Neuronal stem cell (in vitro differentiated cells): ENCODE measurements at places on chromosomes 7 and 10.

DNA sequence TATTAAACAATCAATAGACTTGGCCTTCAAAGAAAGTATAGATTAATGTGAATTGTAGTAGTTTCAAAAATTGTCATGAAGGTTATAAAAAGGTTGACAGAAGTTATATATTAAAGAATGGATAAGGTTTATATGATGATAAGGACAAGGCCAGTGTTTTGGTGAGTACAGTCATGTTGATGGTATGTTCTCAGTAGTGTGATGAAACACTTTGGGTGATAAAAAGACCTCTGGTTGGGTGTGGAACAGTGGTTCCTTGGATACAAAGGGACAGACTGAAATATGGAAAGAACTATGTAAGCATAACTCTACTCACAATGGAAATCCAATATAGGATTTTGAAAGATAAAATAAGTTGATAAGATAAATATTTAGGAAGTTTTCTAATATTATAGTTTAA is 866.3 kb downstream of the ANKRD7 start:
- DNase-seq = no peak

DNA sequence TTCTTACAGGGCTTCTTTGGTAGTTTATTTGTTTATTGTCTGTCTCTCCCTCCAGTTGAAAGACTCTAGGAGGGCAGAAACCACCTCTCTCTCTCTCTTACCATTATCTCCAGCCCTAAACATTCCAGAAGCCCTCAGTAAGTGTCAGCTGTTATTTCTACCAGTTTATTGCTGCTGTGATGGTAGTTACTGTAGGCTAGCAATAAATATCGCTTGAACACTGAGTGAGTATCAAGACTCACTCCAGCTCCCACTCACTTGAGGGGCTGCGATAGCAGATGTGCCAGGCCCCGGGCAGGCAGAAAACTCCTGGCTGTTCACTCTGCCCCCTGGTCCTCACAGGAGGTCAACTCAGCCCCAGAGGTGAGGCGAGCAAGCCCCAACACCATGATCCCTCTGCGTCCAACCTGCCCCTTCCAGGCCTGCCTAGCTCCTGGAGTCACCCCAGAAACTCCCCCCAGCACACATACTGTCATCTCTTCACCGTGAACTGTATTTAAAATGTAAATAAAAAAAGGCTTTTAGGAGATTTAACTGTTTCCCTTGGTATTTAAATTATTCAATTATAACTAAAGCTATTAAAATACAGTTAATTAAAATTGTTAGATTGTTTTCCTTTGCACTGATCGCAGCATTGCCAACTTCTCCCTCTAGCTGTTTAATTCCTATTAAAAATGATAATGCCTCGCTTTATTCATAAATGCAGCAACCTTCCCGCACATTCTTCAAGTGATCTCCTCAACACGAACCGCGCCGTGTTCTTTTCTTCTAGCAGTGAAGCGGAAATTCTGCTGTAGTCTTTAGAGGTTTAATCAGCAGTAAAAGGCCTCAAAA is 321.1 kb upstream of the ZMIZ1 start:
- no peak for DNase-seq

GRCh38 chr10:101031796-101032636 is 982 bp downstream of the SFXN3 start:
- no peak for DNase-seq

DNA sequence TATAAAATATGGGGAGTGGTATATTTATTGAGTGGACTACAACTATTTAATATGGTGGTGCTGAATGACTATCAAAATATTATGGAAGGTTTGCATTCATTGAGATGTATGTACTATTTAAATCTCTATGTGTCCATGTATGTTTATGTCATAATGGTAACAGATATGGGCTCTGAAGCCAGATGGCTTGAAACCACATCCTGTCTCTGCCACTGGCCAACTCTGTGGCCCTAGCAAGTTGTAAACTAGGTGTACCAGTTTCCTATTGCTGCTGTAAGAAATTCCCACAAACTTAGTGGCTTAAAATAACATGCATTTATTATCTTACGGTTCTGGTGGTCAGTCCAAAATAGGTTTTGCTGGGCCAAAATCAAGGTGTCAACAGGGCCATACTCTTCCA is 198.1 kb upstream of the NFE2L3 start:
- no peak for DNase-seq

DNA sequence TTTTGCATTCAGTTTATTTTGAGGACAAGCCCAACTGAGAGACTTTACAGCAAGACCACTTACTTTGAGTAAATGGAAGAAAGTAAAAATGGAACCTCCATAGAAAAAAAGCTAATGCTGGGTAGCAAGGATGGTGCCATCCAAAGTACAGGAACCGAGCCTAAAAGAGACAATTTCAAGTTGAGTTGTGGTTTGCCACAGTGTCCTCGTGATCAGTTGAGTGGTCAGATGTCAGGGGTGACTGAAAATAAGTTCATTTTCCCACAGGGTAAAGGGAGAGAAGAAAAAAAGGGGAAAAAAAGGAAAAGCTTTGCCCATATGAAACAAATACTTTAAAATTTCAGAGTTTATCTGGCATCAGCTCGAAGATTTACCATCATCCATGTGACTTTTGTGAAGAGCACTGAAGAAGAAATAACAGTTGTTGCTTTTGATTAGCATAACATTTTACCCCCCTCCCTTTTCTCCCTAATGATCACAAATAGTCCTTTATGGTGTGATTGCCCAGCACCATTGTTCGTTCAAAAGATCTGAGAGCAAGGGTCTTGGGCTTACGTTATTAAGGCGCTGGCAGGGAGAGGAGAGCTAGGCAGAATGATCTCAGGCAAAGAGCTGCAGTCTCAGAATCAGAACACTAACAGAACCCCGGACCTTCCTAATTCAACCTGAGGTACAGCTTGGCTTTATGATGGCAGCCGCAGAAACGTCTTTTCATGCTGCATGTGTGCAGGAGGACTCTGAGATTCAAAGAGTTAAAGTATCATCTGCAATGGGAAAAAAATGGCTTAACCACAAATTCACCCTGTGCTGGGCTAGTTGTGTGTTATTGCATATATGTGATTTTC is 338.1 kb downstream of the RNLS start:
- DNase-seq = no peak

DNA sequence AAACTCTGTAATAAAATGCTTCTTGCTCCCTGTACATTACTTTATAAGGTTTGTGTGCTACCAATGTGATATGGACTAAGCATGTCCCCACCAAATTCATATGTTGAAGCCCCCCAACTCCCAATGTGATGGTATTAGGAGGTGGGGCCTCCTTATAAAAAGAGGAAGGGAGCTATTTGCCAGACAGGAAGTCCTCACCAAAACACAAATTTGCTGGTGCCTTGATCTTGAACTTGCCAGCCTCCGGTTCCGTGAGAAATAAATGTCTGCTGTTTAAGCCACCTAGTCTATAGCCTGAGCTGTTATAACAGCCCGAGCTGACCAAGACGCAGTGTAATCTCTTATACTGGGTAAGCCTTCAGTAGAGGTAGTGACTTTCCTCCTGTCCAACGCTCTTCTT is 114.5 kb downstream of the INHBA start:
- no peak for DNase-seq

- no peak for DNase-seq
Measured at GRCh38 chr10:804787-805619, 115.5 kb upstream of the DIP2C start.

- DNase-seq = no peak
Measured at GRCh38 chr7:92909686-92910475, 73.5 kb upstream of the CDK6 start.

DNA sequence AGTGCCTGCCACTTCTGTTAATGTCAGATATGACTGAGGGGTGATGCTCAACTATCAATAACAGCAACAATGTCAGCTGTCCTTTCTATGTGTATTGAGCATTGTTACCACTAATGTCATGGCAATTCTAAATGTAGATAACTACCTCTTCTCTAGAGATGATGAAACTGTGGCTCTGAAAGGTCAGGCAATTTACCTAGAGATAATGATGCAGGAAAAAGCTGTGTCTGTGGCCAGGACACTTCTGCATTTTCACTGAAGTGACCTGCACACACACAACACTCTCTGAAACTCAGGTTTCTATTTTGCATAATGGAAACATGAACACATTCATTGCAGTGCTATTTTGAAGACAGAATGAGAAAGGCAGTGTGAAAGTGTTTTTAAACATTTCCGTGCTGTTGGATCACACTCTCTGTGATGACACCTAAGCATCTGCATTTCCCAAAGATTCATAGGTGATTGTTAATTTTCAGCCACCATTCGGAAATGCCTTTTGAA is 148.2 kb downstream of the KCND2 start:
- DNase-seq = no peak

DNA sequence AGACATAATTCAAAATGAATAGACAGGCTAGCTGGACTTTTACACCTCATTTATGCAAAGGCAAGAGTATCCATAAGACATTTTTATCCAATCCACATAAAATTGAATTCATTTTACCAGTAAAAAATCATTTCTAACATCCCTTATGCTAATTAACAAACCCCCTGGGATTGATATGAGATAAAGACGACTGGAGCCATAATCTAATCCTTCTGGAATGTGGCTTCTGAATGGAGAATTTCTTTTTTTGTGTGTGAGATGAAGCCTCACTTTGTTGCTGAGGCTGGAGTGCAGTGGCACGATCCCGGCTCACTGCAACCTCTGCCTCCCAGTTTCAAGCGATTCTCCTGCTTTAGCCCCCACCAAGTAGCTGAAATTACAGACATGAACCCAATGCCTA is 90.4 kb downstream of the AKR1D1 start:
- DNase-seq = no peak

DNA sequence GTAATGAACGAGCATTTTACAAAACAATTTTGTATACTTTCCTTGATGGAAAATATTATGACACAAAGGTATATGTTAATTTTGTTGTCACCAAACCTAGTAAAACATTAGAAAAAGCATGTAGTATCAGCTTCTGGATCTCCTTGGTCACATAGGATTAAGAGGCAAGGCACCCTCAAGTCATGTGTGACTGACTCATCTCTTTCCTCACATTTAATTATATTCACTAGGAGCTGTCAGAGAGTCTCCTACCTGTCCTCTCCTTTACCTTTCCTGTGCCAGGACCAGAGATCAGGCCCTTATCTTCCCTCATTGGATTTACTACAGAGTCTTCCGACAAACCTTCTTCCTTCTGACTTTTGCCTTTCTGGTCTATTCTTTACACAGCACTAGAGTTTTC is 111.3 kb upstream of the RPA3 start:
- no peak for DNase-seq

- no peak for DNase-seq
Measured at GRCh38 chr7:36881233-36881874, 157.1 kb upstream of the AOAH start.

DNA sequence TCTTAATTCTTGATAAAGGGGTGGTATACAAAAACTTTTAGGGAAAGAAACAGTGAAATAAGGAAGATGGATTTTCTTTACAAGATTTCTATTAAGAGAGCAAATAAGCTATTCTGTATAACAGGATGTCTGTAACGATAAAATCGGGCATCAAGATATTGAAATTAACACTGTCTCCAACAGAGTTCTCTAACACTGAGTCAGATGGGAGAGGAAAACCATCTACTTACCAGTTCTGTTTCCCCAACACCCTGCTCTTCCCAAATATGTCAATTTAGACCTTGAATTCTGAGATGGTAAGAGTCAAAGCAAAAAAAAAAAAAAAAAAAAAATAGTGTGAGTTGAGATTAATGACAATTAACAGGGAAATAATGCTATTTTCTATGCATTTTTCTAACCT is 23.0 kb downstream of the SMURF1 start:
- DNase-seq = no peak
